Renal cortical epithelial cell (primary cell): ENCODE measurements at places on chromosomes 2 and 18. TPM values are rescaled to one million over a fixed set of nuclear protein-coding genes. Genes with fewer than 3 reads are reported as not detected.

UGT1A3 gene
- 0.17 and 4.1 TPM in 2 replicates for total RNA-seq

DNA sequence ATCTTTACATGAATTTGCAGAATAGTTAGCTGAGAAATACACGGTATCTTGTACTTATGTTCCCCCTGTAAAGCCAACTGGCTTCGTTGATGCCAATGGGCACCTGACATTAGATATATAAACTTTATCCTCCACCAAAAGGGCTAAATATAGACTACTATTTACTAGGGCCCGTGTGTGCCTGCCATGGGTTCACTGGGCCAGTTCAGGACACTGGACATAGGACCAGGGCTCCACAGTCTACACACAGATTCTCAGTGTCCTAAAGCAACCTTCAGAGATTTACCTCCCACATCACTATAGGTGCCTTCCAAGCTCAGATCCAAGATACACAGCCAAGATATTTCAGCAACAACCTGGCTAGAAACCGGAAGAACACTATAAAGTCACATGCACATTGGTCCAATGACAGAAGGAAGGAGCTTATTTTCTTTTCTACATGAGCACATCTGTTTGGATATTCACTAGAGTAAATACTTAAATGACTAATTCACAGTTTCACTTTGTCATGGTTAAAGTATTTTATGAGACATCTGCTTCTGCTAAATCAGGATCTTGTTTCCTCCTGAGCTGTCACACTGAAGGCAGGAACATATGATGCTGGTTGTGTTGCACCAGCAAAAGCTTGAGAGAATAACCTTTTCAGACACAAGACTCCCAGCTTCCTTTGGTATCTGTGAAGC, 95.1 kb downstream of the MYO5B start:
- DNase-seq: peak; percentile 96

DNA sequence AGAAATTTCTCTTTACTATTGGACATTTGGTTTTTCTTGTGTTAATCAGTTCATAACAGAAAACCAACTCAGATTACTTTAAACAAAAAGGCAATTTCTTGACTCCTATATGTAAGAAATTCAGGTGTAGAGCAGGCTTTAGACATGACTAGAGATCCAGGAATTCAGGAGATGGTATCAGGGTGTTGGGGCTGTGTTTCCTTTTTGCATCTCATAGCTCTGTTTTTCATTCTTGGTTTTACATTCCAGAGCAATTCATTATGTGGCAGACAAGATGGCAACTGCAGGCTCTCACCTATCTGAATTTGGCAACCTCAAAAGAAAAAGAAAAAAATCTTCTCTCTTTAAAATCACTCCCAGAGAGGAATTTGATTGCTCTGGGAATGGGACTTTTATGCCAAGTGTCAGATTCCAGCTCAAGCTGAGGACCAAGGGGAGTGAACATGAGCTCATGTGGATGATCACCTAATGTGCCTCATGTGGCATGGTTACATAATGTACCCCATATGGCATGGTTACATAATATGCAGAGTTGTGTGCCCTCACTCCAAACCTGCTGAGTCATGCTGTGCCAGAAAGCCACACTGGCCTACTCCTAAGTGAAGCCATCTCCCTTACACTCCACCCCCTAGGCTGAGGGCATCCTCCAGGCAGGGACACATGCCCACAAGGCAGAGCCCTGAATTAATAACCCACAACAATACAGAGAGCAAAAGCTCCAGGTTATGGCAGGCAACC, 282.7 kb downstream of the MBD2 start:
- DNase-seq: peak; percentile 67

IL36RN gene
- total RNA-seq: 0.69 TPM in 1 of 2 replicates, not detected in the other

RELCH gene
- 23.4 and 45.2 TPM in 2 replicates for total RNA-seq

- no peak for DNase-seq
Observed at GRCh38 chr2:236971131-236971821, 114.4 kb upstream of the COPS8 start.

- peak; percentile 93 for DNase-seq
Observed at GRCh38 chr18:32368170-32368569, 102.5 kb downstream of the GAREM1 start.

SIGLEC15 gene
- 1.1 and 2.1 TPM in 2 replicates for total RNA-seq

GRCh38 chr18:11587846-11588245, 21.6 kb upstream of the SLC35G4 start:
- DNase-seq: no peak

FBLN7 gene
- total RNA-seq: 0.15 and 0.52 TPM in 2 replicates

DNA sequence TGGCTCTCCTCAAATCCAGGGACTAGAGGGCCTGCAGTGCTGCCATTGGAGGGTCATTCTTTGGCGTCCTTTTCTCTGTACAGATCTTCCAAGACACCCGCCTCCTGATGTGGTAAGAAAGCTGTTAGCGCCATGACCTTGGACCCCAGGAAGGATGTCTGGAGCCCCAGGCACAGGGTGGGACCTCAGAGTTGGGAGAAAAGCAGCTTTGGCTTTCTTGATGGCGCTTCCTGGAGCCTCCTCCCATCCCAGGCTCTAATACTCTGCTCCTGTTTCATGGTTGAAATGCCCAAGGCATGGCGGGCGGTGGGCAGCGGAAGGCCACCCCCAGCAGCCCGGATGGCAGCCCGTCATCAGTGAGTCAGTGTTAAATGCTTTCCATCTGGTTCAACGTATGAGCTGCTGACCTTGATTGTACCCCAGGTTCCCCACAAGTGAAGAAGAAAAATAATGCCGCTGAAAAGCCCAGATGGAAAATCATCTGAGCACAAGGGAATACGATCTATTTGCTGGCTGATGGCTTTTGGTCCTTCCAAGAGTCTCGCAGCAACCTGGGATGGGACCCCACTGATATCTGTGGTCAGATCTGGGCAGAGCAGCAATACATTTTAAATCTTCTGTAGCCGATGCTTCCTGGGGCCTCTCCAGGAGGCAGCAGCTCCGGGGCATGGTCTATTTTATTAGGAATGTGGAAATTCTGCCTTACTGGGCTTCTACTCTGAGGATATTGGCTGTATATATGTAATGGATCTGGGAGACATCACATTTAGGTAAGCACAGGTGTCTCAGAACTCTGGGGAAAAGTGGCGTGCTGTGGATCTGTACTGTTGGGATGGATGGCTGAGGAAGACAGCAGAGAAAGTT, 15.1 kb downstream of the ACKR3 start:
- no peak for DNase-seq

GRCh38 chr2:235053651-235054050, 101.8 kb downstream of the SH3BP4 start:
- no peak for DNase-seq

TXNDC2 gene
- total RNA-seq: not detected in 2 replicates
